ENCODE measurements at places on chromosomes 3 and 15.

- no peak for DNase-seq
Measured at GRCh38 chr3:101259485-101260341, 60.7 kb downstream of the IMPG2 start.

GRCh38 chr3:122082357-122082756 lies 27.2 kb downstream of the CD86 start:
- DNase-seq = no peak

DNA sequence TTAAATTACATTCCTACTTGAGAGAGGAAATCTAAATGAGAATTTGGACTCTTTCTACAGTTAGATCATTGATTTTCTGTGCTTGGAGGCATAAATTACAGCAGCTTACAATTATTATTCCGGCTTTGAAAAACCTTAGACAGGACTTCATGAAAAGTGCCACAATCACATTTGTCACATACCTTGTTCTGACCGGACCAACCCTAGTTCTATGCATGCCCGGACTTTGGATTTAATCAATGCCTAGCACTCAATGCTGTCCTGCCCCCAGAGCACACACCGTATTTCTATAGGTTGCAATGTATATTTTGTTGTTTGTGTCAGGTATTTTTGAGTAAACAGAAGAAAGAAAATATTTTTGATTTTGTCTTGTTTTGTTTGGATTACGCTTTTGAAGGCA lies 424.7 kb upstream of the PDZRN3 start:
- DNase-seq = no peak

GRCh38 chr15:94709319-94709718 lies 478.0 kb downstream of the MCTP2 start:
- no peak for DNase-seq

DNA sequence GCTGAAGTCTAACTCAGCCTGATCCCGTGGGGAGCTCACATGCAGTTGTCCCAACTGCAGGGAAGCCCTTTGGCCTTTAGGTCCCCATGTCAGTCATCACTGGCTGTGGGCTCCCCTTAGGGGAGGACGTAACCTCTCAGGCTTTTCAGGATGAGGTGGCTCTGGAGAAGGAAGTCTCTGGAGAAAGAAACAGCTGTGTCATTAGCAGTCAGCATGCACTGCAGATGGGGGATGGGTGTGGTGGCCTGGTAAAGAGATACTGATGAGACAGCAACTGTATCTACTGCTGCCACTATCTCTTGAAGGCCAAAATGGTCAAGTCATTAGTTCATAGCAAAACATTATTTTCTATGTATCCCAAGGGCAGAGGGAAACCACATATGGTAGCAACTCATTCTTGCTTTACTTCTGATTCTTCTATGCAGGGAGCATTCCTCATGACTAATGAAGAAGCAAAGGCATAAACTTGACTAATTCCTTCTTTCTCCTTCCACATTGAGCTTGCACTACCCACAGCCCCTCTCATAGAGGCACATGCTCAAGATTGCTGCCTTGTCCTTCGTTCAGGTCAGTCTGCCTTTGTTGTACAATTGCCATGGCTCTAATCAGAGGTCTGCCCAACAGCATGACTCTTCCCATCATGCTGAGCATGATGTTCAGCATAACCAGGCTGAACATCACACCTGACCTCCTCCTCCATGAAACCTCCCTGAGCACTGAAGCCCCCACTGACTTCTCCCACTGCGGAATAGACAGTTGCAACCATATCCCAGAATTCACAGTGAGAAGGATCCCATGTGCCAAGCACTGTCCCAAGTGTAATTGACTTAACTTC lies 47.8 kb upstream of the TMEM158 start:
- DNase-seq = no peak

DNA sequence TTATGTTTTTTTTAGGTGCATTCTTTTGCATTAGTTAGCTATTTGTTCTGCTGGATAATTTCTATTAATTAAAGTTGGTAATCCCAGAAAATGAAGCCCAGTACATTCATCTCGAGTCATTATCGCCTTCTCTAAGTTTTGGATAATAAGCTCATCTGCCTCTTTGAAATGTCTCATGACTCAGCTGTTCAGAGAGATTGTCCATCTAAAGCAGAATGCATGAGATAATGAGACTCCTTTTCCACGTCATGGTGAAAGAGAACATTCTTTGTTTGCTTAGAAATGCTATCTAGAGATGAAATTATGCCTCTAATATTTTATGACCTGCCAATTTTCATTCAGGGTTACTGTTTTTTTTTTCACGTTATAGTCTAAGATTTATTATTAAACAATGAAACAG lies 374.7 kb upstream of the GOLIM4 start:
- DNase-seq = no peak

- DNase-seq = peak; percentile 42
Measured at GRCh38 chr3:14125193-14126016, 553 bp downstream of the TMEM43 start.

DNA sequence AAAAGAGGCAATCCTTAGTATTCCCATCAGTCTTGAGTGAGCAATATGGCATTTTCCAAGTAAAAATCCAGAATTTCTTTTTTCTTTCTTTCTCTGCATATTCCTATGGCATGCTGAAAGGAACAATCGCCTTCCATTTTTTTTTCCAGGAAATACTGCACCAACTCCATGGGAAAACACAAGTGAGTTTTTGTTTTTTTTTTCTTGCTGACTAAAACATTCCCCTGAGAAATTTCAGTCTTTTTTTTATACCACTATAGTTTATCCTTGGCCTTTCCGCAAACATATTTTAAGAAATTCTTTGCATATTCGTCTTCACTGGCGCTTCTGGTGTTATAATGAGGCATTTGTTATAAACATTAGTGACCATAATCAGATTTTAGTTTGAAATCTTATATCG lies 429.6 kb upstream of the MDFIC2 start:
- no peak for DNase-seq

GRCh38 chr3:183265834-183266417 lies 12.9 kb downstream of the B3GNT5 start:
- no peak for DNase-seq

- no peak for DNase-seq
Measured at GRCh38 chr3:17081520-17081919, 196.8 kb downstream of the PLCL2 start.

DNA sequence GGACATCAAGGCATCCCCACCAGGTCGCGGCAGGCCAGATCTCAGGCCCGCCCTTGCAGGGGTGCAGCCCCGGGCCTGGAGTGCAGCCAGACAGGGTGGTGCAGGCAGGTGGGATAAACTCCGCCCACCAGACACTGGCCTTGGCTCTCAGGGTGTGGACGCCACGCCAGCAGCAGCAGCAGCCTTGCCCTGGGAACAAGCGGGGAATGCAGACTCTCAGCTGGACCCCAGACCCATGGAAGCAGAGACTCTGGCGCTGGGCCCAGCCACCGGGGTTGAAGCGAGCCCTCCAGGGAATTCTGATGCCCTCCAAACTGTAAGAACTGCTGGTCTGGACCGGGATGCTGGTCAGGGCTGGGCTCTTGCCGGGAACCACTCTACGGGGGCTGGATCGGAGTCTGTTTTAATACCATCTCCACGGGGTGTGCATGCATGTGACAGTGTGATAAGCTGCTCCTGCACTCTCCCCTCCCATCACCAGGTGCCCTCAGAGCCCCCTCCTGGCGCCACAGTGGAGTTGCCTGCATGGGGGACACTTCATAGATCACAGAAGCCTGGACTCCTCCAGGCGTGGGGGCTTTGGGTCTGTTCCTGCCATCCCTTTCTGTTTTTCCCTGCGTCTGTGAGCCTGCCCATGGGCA lies 142.7 kb downstream of the NSMCE3 start:
- no peak for DNase-seq
